ENCODE measurements at places on chromosomes 4 and X. TPM values are rescaled to one million over a fixed set of nuclear protein-coding genes. Genes with fewer than 3 reads are reported as not detected.

- no peak for DNase-seq
Measured at GRCh38 chrX:41055740-41056139, 29.5 kb upstream of the USP9X start.

- peak; percentile 43 for DNase-seq
Measured at GRCh38 chr4:88522702-88523324, 763 bp downstream of the PYURF start.

GRCh38 chr4:47577779-47578553 lies 92.9 kb downstream of the ATP10D start:
- DNase-seq: no peak

DNA sequence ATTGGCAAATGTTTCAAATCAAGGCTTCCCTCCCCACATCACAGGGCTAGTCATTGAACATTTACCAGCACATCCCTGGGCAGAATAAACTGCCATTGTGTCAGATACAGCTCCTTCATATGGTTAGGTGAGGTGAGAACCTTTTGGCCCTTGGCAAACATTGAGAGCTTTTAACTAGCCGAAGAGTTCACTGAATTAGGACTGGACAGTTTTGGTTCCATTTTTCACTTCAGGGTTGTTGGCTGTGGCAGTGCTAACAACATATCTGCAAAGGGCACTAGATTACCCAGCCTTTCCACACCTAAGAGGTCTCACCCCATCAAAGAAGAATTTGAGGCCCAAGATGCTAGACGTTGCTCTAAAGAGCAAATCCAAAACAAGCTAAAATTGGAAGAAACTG lies 180.7 kb downstream of the GUCY2F start:
- no peak for DNase-seq

The CEP135 gene
- total RNA-seq: 1.2 TPM
